ENCODE measurements at places on chromosomes 3 and 15.

DNA sequence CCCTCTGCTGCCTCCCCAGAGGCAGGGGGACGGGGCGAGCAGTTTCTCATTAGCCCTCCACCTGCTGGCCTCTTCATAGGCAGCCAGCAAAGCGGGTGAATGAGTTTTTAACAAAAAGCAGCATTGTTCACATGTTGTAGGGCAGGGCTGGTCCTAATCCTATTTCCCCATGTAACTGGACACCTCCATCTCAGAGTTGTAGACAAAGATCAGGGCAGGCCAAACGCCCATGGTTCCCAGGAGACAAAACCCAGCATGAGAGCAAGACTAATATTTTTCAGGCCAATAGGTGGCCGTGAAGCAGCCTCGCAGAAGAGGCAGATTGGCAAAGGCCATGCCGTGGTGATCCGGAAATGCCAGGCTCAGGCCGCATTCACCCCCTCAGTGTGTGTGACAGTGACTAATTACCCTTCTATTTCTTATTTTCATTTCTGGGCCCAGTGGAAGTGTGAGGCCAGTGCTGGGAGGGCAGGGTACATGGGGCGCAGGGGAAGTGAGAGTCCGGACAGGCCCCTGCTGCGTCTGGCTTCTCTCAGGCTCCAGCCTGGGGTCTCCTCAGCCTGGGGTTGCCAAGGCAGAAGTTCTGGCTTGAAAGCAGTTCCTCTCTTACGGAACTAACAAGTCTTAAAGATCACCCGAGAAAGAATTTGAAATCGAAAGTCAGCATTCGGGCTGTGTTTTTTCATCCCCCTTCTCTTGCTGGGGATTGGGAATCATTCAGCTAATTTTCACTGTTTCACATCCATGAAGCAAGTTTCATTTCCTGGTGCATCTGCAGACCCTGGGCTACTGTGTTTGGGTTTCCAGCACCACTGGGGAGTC is 64.8 kb downstream of the BOC start:
- no peak for DNase-seq

- no peak for DNase-seq
Measured at GRCh38 chr15:40593165-40593564, 884 bp upstream of the KNL1 start.

- DNase-seq, result no peak
Measured at GRCh38 chr15:78800189-78800588, 11.1 kb downstream of the ADAMTS7 start.

- DNase-seq, result no peak
Measured at GRCh38 chr3:11544412-11545181, 99.1 kb downstream of the VGLL4 start.

- peak; percentile 16 for DNase-seq
Measured at GRCh38 chr3:161310649-161311423, 60.5 kb downstream of the SPTSSB start.

DNA sequence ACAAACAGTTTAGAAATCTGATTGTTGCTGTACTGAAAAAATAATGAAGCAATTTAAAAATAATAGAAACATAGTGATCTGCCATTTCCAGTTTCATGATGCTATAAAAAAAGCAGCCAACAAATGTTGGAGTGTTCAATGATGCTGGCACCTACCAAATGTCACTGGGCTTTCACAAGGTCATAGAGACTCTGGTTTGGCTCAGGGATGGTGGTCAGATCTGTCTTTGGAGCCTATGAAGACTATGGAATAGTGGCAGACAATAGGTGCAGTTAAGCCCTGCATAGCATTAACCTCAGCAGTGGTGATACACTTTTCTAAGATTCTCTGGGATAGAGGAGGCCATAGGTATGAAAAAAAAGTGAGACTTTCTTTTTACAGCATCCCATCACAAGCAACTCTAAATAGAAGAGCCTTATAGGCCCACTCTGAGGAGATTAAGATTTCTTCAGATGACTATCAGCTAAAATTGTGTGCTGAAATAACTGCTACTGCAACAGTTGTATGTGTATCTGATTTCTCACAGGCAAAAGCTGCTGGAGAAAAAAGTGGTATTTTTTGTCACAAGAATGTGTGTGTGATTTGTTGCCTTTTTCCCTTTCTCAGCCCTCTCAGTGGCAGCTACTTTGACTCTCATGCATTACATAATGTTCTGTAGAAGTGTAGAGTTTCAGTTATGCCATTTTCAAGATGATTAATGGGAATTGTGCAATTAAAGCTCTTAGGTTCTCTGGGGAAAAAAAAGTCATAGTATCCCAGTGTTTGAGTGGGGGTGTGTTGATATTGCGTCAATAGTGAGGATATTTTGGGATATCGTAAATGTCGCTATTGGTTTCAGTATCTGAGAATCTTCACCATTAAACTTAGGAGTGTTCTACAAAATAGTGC is 137.4 kb downstream of the MBNL1 start:
- no peak for DNase-seq

DNA sequence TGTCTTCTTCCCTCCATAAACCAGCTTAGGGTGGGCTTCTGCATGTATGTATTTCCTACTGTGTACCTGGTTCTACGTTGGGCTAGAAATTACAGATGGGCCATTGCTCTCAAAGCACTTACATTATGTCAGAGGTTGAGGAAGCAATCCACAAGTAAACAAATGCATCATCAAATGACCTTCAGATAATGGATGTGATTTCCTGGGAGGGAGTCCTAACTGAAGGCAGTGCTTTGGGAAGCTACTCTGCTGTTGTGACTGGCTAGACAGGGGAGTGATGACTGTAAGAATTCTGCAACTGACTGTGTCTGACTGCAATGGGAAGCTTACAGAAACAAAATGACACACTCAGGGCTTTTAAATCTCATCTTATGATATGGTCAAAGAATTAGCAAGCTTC is 71.0 kb upstream of the PRR23E start:
- no peak for DNase-seq

GRCh38 chr15:101182215-101182614 is 69.6 kb downstream of the CHSY1 start:
- DNase-seq, result no peak

DNA sequence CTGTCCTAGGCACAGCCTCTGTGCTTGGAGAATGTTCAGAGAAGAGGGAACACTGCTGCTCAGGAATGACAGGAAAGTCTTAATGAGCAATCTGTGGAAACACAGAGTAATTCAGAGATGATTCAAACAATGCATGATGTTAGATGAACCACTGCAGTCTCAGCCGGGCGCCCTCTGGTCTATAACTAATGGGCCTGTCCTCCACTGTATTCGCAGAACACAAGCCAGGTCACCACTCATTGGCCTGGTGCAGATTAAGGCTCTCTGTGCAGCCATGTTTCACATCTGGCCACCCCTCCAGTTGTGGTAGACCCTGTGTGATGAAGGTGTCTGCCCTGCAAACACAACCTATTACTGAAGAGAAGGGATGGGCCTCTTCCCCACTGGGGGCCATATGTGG is 281.7 kb upstream of the ROPN1 start:
- no peak for DNase-seq

GRCh38 chr3:156981005-156981404 is 154.9 kb downstream of the LEKR1 start:
- no peak for DNase-seq

DNA sequence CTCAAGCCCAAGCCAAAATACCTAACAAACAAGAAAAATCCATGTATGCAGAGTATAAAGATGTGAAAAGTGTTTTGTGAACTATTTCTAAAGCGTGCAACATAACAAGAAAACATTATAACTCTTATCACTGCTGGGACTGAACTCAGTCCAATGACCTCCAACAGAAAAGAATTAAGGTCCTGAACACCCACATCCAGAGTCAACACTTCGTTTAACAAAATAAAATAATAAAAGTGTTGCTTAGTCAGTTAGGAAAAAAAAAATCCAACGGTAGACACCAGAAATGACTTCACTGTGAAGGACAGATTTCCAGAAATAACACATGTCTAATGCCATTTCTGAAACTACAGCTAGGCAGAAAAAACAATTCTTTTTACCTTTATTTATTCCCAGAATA is 28.0 kb downstream of the MB21D2 start:
- no peak for DNase-seq

GRCh38 chr15:100008258-100008657 is 275.0 kb upstream of the LYSMD4 start:
- no peak for DNase-seq

- no peak for DNase-seq
Measured at GRCh38 chr3:38560996-38561717, 65.0 kb downstream of the EXOG start.

DNA sequence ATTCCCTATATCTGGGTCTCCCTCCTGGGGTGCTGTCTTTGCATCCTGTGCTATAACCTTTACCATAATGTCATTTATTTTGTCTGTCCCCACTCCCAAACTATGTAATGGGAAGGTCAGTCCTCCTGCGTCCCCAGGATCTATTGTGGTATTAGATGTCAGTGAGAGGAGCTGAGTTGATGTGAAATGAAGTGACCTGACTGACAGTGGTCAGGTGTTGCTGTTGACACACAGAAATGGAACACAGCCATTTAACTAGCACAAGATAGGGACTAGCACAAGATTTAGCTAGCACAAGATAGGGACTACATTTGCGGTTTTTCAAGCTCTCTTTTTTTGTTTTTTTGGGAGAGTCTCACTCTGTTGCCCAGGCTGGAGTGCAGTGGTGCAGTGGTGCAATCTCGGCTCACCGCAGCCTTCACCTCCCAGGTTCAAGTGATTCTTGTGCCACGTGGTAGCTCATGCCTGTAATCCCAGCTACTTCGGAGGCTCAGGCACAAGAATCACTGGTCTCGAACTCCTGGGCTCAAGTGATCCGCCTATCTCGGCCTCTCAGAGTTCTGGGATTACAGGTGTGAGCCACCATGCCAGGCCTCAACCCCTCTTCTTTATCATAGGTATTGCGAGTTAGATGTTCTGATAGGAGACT is 5.2 kb downstream of the NGRN start:
- DNase-seq, result no peak

- no peak for DNase-seq
Measured at GRCh38 chr3:188053036-188053340, 101.0 kb upstream of the LPP start.

- no peak for DNase-seq
Measured at GRCh38 chr3:113218681-113219045, 7.3 kb downstream of the BOC start.
